Neural progenitor cell (in vitro differentiated cells): ENCODE measurements at places on chromosomes 4 and X.

DNA sequence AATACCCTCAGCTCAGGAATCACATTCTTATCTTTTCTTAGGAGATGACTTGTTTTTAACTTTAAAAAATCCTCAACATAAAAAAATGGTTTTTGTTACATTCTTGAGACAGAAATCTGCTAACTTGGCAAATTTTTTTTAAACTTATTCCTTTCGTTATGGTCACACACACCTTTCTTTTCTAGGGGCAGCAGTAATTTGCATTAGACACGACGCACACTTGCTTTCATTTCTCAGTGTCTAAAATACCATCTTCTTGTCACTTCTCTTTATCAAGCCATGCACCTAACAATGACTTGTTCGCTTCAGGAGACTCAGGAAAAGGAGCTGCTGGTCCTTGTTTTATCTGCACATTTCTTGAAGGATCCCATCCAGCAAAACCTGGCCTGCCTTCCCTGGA is 112.6 kb upstream of the TBL1X start:
- no peak for DNase-seq

GRCh38 chrX:103846386-103846785 is 14.3 kb upstream of the RAB9B start:
- DNase-seq: no peak

DNA sequence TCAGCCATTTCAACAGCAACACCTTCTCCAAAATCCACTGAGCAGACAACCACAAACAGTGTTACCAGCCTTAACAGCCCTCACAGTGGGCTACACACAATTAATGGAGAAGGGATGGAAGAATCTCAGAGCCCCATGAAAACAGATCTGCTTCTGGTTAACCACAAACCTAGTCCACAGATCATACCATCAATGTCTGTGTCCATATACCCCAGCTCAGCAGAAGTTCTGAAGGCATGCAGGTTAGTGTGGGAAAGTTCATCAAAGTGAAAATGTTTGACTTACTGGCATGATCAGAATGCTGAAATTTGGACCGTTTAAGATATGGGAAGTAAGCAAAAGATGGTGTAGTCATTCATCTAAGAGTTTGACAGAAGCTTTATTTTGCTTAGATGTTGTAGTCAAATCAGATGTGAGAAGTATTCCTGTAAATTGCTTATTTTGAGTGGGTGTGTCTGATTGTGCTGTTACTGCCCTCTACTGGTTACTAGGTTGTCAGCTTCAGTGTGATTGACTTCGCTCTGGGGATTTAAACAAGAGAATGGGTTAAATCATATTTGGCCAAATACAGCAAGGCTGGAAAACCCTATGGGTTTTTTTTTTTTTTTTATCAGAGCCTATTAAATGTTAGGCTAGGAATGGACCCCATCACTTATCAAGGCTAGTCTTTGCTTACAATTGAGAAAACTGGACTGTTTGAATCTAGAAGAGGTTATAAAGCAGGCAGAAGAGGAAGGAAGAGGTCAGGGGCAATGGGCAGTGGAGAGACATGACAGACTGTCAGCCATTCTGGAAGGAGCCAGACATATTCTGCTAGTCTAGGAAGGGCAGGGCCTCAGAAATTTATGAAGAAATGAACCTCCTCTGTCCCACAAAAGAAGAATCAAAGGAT is 130.3 kb downstream of the DIPK2B start:
- DNase-seq: peak; percentile 27

- no peak for DNase-seq
These were observed 101.2 kb upstream of the DUSP21 start for GRCh38 chrX:44742480-44743155.

- DNase-seq: no peak
These were observed 48.4 kb downstream of the KIF4A start for GRCh38 chrX:70338290-70338689.

GRCh38 chrX:71178908-71179307 is 34.3 kb downstream of the NLGN3 start:
- DNase-seq: peak; percentile 68

DNA sequence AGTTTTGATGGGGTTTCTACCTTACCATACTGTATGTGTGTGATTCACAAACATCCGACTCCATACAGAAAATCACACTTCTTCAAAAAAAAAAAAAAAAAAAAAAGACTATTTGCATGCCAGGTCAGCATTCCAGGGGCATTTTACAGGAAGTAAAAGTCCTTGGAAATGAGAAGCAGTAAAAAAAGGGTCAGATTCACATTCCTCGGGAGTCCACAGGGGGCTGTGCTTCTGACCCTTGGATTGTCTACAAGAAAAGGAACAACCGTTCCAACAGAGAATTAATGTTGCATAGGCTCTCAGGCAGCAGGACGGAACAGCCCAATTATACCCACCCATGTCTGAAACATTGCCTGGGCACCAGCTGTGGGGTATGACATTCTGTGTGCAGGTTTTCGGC is 290.3 kb downstream of the LDB2 start:
- no peak for DNase-seq

- no peak for DNase-seq
These were observed 8.9 kb upstream of the ZCCHC13 start for GRCh38 chrX:74295101-74295500.

- DNase-seq: no peak
These were observed 83.5 kb upstream of the GPM6B start for GRCh38 chrX:13900351-13900750.

GRCh38 chr4:15797320-15797719 is 19.2 kb downstream of the CD38 start:
- no peak for DNase-seq

DNA sequence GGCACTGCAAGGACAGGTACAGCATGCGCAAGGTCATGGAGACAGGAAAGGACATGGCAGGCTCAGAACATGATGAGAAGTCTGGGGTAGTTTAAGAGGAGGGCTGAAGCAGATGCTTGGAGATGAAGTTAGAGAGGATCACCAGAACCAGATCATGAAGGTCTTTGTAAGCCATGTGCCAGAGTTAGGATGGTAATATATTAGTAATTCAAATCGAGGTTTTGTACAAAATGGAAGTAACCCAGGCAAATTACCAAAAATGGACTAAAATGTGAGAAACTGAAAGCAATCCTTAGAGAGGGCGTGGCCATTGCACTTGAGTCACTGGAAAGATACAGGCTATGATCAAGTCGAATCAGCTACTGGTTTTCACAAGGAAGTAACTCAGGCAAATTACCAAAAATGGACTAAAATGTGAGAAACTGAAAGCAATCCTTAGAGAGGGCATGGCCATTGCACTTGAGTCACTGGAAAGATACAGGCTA is 13.5 kb downstream of the RXFP1 start:
- no peak for DNase-seq

DNA sequence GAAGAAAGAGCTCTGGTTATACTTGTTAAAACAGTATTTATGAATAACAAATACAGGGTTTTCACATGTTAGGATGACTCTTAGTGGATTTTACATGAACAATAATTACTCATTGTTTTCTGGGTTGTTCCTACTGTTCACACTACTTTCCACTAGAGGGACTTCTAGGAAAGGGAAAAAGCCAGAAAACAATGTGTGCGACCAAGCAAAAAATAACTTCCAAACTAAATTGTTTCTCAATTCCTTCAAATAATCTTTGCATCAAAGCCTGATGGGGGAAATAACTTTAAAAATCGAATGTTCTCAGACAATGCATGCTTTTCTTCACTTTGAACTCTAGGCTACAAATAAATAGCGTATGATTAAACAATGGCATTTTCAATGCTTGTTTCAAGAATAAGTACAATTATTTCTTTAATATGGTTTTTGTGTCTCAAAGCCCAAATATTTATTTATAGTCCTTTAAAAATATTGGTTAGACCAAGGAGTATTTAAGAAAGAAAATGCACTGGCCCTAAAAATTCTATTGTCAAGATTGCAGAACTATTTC is 72.1 kb upstream of the ETNPPL start:
- peak; percentile 65 for DNase-seq

DNA sequence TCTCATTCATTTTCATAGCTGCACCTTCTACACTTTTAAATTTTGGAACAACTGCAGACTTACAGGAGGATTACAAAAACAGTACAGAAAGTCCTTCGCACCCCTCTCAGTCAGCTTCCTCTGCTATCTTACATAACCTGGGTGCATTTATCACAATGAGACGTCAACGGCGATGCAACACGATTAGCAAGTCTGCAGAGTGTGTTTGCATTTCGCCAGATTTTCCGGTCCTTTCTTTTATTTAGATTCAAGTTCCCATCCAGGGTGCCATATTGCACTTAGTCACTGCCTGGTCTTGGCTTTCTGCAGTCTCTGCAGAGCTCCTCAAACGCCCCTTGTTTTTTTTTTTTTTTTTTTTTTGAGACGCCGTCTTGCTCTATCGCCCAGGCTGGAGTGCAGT is 85.9 kb downstream of the ASMT start:
- DNase-seq: no peak

DNA sequence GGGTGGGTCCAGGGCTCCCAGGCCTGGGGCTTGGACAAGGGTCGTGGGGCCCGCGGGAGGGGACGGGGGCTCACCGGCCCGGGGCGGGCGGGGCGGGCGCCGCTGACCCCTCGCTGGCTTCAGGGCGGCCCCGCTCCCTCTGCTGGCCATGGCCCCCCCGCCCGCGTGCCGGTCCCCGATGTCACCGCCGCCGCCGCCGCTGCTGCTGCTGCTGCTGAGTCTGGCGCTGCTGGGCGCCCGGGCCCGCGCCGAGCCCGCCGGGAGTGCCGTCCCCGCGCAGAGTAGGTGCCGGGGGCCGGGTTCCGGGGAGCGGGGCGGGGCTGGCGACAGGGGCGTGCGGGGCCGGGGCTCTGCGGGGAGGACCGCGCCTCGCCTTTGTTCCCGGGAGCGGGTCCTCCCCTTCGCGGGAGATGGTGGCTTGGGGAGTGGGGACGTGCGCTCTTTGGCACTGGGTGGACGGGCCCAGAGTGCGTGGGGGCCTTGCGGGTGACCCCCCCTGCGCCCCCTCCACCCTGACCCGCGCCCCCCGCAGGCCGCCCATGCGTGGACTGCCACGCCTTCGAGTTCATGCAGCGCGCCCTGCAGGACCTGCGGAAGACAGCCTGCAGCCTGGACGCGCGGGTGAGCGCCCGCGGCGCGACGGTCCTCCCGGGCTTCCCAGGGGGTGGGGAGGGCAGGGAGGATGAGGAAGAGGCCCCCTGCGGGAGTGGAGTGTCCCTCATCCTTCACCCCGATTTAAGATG is 16.8 kb upstream of the NAT8L start:
- DNase-seq: peak; percentile 70

DNA sequence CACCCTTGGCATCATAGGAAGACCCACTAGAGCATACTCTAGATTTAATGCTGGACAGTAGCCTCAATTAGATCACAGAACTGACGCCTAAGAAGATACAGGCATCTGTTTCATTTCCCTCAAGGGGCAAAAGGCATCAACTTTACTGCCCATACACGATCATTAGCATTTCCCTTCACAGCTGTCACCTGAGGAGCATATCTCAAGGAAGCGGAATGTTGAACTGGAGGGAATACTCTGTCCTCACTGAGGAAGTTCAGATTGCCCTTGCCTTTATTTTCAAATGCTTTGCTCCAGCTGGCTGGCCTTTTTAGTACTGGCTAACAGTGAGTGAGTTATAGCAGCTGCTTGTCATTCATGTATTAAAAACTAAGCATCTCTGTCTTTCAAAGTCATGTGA is 508.4 kb upstream of the GALNT7 start:
- no peak for DNase-seq

GRCh38 chr4:99159699-99160098 is 15.6 kb upstream of the ADH4 start:
- no peak for DNase-seq

DNA sequence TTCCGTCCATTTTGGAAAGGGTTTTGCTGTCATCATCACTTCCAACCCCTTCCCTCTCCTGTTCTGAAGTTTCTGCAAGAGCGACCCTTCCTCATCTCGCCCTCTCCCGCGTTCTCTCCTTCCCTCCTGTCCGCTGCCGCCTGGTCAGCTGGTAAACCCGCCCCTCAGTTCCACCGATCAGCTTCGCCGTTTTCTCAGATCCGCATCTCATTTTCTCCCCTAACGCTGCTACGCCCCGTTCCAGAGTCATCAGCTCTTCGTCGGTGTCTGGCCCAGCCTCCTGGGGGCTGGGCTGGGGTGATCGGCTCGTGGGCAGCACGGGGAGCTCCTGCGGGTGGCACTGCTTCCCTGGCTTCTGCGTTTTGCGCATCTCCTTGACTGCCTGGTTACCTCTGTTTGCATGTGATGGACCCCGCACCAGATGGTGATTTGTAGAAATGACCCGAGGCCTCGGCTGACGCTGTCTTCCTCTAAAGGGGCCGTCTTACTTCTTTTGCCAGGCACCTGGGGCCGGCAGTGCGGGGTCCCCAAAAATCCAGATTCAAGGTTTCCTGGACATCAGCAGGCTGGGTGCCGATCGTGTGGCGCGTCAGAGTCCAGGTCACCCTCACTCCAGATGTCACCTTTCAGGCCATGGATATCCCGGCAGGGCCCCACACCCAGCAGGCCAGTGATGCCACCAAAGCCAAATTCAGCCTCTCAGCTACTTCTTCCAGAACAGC is 13.4 kb downstream of the CTBP1 start:
- DNase-seq: no peak

DNA sequence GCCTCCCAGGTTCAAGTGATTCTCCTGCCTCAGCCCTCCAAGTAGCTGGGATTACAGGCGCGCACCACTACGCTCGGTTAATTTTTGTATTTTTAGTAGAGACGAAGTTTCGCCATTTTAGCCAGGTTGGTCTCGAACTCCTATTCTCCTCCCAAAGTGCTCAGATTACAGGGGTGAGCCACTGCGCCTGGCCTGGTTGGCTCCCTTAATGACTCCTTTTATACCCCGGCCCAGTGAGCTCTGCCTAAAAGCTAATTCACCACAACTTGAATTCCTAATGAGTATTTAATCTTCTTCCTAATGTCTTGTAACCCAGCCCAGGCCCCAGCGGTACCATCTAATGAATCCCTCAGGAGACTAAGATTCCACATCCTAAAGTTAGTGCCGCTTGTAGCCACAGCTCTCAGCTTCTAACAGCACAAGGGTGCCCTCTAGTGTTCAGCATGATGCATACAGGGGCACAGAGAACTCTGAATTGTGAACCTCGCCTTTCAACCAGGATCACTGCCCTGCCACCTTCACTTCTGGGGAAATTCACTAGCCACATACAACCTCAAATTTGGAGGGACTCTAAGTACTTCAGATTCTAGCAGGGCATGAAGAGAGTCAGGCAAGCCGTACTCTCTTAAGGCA is 89.5 kb downstream of the OR13H1 start:
- peak; percentile 82 for DNase-seq

DNA sequence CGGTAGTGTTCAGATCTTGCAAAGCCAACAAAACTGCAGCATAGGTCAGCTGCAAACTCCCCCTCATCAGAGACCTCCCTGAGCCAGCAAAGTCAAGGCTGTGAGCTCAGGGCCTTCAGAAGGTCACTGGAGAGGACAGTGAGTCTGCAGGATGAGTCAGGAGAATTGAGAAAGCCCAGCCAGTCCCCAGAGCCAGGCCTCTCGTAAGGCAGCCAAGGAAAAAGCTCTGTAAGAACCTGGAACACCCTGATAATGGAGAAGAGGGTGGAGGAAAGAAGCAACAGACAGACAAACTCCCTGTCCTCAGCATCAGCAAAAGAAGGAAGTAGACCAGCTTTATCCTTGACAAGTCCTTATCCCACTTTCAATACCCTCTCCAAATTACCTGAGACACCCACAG is 33.0 kb downstream of the GRIA3 start:
- no peak for DNase-seq
